AG04449 (cell line): ENCODE measurements at places on chromosomes 1 and 21.

DNA sequence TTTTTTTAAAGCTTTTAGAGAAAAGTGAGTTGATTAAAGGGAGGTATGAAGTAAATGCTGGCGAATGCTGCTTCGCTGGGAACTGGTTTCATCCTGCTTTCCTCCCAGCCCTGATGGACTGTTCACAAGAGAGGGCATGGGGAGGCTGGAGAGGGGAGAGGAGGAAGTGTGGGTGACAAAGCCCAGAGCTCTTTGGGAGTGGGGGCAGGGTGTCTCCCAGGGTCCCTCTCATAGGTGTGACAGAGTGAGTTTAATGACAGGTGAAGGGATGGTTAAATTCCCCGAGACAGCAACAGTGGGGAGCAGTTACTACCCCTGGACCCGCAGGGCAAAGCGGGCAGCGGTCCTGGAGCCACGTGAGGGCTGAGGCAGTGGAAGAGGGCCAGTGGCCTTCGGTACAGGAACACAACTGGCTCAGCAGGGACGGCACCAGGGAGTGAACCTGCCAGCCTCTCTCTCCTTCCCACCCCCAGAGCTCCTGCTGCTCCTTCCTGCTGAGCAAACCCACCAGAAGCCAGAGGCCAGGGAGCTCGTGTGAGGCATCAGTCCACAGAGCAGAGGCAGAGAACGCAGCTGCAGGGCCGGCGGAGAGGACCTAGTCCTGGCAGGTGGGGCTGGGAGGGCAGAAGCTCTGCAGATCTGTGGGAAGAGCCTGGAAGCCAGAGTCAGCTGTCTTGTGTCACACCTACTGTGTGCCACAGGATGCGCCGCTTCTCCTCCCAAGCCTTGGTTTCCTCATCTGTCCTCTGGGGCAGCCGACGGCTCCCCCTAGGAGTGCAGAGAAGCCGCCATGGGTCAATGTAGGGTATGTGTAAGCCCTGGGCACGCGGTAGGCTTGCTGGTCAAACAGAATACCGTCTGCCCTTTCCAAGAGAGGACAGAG lies 20.9 kb upstream of the LRP8 start:
- DNase-seq: no peak

- DNase-seq: no peak
Observed at GRCh38 chr1:64536836-64537490, 67.0 kb downstream of the CACHD1 start.

DNA sequence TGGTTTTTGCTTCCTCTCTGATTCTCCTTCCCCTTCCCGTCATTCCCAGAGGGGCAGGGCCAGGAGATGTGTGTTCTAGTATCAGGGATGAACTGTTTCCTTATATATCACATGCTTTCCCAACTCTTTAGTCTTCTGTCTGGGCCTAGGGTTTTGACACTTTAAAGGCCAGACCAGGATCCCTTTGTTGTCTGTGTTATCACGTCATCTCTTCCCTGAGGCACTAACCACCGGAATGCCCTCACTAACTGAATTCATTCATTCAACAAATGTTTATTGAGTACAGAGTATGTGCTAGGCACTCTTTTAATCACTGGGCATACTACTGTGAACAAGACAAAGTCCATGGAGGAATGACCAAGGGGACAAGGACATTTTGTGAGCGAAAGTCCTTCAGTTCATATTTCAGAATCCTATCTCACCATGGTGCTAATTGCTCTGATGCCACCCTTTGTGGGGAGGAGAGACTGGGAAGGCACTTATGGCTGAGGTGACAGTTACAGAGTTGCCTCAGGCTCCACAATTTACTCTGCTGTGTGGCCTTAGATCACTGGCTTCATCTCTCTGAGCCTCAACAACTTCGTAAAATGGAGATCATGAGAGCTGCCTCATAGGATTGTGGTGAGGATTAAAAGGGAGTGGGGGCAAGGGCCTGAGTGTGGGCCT lies 12.0 kb upstream of the ZNF362 start:
- no peak for DNase-seq

DNA sequence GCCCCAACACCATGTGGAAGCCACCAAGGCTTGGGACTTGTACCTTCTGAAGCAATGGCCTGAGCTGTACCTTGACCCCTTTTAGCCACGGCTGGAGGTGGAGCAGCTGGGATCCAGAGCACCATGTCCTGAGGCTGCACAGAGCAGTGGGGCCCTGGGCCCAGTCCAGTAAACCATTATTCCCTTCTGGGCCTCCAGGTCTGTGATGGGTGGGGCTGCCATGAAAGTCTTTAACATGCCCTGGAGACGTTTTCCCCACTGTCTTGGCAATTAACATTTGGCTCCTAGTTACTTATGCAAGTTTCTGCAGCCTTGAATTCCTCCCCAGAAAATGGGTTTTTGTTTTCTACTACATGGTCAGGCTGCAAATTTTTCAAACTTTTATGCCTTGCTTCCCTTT lies 323.7 kb upstream of the ZP4 start:
- no peak for DNase-seq

- no peak for DNase-seq
Observed at GRCh38 chr1:93597709-93598108, 83.9 kb downstream of the BCAR3 start.

DNA sequence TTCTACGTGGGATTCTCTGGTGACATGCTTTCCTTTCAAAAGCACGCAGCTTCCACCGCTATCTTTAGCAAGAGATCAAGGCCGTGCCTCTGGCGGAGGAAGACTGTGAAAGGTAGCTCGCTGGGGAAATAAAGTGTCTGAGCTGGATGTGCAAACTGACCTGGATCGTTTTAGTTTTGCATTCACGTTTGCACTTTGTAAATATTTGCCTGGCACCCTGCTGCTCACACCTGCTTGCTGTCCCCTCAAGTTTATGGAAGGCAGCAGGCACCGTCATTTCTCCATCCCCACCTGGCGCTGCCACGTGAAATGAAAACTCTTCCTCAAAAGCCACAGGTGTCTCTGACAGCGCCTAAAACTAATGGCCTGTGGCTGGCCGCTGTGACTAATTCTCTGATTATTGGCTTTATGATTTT lies 44.0 kb upstream of the TARDBP start:
- no peak for DNase-seq

- DNase-seq: no peak
Observed at GRCh38 chr1:186569856-186570255, 108.9 kb upstream of the PDC start.

DNA sequence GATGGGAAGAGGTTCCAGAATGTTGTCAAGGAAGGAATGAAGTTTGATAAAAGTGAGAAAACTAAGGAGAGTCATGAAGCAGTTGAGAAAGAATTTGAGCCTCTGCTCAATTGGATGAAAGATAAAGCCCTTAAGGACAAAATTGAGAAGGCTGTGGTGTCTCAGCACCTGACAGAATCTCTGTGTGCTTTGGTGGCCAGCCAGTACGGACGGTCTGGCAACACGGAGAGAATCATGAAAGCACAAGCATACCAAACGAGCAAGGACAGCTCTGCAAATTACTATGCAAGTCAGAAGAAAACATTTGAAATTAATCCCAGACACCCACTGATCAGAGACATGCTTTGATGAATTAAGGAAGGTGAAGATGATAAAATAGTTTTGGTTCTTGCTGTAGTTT lies 142.8 kb downstream of the CDC7 start:
- no peak for DNase-seq

- DNase-seq: no peak
Observed at GRCh38 chr1:11046270-11046566, 821 bp downstream of the MASP2 start.

GRCh38 chr1:29218223-29218622 lies 12.5 kb downstream of the MECR start:
- no peak for DNase-seq

- DNase-seq: no peak
Observed at GRCh38 chr1:40818264-40818961, 34.8 kb downstream of the KCNQ4 start.

DNA sequence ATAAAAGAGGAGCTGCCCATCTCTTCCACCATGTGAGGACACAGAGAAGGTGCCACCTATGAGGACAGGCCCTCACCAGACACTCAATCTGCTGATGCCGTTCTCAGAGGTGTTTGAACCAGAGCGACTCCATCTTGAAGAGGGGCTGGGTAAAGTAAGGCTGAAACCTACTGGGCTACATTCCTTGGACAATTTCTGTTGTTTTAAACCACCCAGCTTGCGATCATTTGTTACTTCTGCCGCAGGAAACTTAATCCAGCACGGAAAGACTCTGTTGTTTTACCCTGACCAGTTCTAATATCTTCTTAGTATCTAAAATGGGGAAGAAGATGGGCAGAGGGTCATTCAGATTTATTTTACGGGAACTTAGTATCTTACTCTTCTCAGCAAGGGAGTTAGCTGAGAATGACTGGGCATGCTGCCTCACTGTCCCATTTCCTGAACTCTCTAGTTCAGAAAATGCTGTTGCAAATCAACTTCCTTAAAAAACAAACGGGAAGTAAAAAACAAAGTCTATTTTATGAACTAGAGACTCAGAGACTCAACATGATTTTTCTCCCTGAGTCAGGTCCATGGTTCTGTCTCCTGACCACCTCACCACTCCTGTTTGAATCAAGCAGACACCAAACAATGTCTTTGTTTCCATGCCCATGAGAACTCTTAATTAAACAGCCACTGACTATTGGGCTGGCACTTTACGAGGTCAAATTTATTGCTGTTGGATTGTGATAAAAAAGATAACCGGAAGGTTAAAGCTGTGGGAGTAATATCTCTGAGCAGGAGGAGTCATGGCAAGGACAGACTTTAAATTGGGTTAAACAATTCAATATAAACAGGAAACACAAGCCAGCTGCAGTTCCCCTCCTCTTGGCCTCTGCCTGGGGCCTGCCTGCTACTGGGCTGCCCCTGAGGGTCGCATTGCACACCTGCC lies 23.8 kb upstream of the IFNAR1 start:
- DNase-seq: no peak

- no peak for DNase-seq
Observed at GRCh38 chr21:36602735-36603134, 96.2 kb upstream of the SIM2 start.

GRCh38 chr1:67748630-67749029 lies 63.6 kb downstream of the GADD45A start:
- no peak for DNase-seq

- DNase-seq: no peak
Observed at GRCh38 chr21:37770461-37770860, 145.8 kb downstream of the KCNJ6 start.
